ENCODE measurements at places on chromosomes 6 and 20.

DNA sequence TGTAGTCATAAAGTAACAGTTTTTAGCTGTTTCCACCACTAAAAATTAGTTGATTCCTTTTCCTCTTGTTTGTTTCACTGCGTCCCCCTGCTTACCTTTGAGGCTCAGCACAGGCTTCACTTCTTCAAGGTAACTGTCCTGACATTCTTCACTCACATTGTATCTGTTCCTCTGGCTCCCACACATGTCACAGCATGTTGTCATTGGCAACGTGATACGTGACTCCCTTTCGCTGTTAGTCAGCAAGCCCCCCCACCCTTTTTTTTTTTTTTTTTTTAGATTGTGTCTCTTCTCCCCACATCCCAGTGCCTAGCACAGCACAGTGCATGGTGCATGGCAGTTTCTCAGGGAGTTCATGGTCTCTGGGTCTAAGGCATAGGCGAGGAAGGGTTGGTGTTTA lies 13.3 kb downstream of the VAPB start:
- DNase-seq: no peak

DNA sequence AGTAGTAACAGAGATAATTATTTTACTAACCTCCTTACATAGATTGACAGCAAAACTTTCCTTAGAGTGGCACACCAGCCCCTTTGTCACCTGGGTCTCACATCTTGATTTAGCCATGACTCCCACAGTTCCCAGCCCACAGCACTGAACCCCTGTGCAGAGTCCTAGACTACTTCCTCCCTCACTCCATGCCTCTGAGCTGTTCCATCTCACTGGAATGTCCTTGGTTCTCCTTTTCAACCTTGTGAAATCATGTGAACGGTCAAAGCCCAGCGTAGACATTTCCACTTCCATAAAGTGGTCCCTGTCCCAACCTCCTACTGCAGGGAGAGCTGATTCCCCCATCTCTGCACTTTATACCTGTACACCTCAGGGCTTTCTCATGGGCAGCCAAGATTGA lies 19.7 kb downstream of the CGA start:
- no peak for DNase-seq

GRCh38 chr20:32991383-32991782 lies 12.8 kb downstream of the SUN5 start:
- DNase-seq: no peak

DNA sequence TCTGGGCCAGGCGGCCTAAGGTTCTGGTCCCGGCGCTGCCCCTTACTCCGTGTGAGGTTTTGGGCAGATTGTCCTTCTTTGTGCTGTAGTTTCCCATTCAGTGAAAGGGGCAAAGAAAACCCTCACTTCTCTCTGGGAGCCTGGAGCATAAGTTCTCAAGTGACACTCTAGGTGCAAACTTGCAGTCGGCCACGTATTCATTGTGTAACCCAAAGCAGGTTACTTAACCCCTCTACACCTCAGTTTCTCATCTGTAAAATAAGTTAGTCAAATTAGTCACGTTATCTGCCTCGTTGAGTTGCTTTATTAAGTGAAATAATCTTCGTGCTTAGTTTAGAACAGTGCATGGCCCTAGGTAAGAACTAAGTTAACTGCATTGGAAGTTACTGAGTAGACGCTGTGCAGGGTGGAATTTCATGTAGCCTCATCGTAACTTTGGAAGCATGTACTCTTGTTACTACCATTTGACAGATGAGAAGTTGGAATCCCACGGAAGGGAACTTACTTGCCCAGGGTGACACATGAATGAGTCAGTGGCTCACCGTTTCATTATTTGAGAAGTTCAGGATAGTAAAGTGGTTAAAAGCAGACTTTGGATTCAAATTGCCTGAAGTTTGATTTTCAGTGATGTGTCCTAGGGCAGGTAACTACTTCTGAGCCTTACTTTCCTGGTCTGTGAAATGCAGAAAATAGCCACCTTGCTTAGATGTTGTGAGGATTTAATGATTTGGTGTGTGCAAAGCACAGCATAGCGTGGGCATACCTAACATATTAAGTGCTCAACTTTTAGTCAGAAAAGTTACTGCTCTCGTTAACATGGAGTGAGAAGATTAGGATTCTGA lies 556 bp upstream of the MROH8 start:
- no peak for DNase-seq

DNA sequence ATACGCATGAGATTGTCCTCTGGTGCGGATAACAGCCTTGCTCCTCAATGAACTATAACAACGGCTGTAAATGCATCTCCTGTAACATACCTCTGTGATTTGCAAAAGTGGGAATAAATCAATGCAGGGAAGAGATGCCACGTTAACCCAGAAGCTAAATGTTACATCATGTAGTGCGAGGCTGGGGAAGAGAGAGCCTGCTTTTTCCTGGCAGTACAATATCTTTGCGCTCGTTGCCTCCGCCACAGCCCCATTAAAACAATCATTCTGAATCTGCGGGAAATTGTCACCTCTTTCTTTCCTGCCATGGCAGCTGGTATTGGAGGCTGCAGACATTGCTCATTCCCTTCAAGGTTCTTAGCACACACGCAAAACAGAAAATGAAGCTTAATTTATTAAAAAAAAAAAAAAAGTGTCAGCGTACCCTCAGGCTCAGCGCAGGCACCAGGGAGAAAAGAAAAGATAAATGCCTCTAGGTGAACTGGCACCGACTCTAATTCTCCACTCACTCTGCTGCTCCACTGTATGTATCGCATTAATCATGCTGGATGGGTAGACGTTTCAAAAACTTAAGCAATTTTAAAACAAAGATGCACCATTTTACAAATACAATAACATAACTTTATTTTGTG lies 70.2 kb upstream of the TFB1M start:
- no peak for DNase-seq

DNA sequence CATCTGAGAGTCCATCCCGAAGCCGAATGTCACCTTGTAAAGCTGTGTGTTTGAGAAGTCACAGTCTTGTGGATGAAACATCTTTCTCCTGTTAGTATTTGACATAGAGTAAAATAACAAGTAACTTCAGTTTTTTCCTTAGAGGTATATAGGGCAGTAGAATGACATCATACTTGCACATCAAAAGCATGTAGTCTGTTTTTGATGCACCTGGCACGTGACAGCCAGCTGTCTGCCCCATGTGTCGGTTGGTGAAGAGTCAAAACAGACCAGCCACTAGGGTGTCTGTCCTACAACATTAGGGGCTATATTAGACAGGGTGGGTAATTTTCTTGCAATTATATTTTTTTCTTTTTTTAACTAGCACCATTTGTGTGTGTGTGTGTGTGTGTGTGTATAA lies 70.2 kb downstream of the SNX9 start:
- DNase-seq: no peak

GRCh38 chr6:79421001-79421411 lies 116.2 kb downstream of the LCA5 start:
- no peak for DNase-seq

DNA sequence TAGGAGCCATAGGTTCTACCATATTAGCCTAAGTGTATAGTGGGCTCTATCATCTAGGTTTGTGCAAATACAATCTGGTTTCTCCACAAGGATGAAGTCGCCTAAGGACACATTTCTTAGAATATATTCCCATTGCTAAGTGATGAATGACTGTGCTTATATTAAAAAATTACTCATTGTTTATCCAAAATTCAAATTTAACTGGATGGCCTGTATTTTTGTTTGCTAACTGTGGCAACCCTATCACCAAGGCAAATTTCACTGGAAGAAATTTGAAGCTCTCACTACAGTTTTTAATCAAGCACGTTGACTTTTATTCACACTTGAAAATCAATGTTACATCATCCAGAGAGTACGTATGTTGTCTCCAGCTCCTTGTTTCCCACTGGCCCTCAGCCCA lies 13.9 kb downstream of the GCM2 start:
- no peak for DNase-seq

GRCh38 chr20:44738813-44739477 lies 6.7 kb upstream of the KCNK15 start:
- peak; percentile 81 for DNase-seq

- peak; percentile 71 for DNase-seq
Measured at GRCh38 chr6:129936329-129937165, 75.4 kb upstream of the TMEM244 start.

GRCh38 chr6:80607811-80608391 lies 501.4 kb downstream of the BCKDHB start:
- DNase-seq: peak; percentile 65

DNA sequence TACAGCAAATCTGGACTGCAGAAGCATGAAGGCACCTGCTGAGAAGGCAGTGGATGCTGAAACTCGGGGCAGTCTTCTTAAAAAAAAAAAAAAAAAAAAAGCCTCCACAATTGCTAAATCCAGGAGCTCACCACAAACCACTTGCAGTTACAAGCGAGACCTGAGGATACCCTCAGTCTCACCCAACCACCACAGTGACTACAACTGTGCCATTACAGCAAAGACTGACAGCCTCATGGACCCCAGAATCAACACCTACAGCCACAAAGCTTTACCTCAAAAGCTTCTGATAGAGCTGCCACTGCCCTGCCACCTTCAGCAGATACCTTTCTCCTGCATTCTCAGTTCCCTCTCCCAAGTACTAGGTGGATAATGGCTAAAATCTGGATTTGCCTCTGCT lies 9.0 kb downstream of the COL21A1 start:
- DNase-seq: no peak

- DNase-seq: no peak
Measured at GRCh38 chr6:150298030-150298380, 70.8 kb upstream of the IYD start.

- DNase-seq: no peak
Measured at GRCh38 chr20:16100111-16100510, 473.1 kb downstream of the KIF16B start.

DNA sequence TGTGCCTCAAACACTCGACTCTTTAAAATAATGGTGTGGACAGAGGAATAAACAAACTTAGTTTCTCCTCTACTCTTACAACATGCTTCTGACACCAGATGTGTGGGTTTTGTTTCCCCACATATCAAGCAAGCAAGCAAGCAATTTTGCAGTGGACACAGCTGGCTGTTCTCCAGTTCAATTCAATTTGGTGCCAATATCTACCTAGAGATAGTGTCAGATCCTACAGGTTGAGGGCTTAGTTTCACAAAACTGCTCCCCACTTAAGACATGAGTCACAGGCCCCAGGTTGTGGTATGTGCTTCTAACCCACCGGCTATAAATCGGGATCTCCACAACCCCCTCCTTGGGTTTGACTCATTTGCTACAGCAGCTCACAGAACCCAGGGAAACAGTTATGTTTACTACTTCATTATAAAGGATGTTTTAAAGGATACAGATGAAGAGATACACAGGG lies 131.4 kb upstream of the TRAF3IP2 start:
- no peak for DNase-seq

DNA sequence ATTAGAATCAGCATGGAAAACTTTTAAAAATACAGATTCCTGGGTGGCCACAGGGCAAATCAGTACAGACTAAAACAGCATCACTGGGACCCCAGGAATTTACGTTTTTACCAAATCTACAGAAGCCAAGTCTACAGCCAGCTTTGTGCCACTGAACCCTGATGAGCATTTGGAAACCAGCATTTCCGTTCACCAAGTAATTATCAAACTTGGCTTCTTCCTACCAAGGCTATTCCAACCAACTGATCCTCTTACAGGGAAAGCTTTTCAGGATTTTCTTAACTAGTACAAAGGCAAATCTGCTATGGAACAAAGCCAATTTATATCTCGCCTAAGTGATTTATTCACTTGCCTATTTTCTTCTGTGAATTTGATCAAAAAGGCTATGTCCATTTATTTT lies 47.0 kb downstream of the PLAGL1 start:
- DNase-seq: no peak

- peak; percentile 68 for DNase-seq
Measured at GRCh38 chr6:131948692-131949619, 2.2 kb downstream of the CCN2 start.

- DNase-seq: peak; percentile 97
Measured at GRCh38 chr6:21885532-21886114, 292.1 kb downstream of the SOX4 start.

DNA sequence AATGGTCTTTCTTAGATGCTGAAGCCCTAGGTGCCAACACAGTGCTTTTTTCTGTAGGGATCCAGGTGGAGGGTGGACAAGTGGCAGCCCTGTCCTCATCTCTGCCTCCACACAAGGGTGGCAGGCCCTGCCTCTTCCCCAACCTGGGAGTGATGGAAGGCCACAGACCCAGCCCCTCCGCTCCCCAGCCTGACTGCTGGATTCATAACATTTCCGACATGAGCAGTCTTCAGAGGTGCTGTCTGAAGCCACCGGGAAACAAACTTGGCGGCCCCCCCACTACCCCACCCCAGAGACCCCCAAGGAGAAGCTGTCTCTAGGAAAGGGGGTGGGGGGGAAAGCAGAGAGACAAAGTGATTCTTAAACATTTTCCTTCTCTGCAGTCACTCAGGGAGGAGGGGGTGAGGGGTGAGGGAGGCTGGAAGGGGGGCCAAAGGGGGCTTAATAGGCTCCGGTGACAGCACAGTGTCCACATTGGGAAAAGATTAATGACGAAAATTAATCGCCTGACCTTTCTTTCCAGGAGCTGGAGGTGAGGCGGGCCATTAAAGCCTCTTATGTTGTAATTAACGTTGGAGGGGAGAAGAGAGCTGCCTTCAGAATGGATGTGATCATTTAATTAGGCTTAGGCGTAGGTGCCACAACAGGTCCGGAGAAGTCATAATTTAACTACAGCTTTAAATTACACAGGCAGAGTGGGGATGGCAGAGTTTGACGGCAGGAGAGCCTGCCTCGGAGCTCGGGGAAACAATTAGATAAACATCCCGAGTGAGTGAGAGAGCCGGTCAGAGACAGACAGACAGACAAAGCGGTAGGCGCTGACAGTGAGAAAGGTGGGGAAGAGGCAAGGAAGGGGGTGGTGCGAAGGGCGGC lies 76.8 kb upstream of the FOXP4 start:
- no peak for DNase-seq

- DNase-seq: no peak
Measured at GRCh38 chr20:62061851-62062423, 3.7 kb downstream of the TAF4 start.

DNA sequence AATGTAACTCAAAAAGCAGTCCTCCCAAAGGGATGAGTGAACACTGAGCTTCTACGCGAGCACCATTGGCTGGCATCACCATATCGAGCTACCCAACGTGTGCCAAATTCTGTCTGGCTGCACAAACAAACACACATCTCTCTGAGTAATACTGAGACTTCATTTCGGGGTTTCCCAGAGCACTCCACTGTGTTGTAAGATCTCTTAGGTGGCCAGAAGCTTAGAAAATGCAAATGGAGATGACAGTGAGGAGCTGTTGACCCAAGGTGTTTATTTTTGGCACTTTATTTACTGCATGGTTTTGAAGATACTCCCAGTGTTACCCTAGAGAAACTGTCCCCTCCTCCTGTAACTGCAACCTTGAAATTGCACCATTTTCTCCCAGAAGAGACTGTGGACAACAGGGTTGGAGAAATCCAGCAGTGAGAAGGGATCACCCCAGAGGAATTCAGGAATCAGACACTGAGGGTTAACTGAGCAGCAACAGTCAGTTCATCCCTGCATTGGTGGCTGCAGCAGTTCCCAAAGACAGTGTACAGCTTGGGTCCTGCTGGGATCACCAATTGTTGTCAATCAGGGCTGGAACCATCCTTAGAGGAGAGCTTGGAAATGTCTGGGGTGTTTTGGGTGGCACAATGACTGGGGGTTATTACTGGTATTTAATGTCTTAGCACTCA lies 1.0 kb upstream of the RIPOR2 start:
- no peak for DNase-seq

All from islet precursor cell (in vitro differentiated cells).